ENCODE measurements at places on chromosomes 6 and 20.

DNA sequence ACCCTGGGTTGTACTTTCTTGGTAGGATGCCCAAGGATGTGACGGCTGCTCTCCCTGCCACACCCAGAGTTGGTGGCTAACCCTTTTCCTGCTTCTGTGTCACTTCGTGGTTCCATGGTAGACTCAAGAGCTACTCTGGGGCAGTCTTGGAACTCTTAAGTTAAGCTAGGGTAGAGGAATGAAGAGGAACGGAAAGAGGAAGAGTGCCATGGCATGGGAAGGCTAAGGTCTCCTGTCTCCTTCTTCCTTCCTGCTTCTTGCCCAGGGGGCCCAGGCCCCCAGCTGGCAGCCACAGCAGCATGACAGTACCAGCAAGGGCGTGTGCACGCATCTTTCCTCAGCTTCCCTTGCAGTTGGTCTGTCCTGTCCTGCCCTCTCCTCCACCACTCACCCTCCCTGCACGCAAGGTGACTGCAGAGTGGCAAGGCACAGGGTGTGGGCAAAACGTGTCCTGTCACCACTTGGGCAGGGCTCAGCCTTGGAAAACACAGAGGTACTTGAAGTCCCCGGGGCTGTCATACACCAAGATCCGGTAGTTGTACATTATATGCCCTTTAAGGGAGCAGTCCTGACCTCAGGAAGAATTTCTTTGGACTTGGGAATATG is 39.8 kb upstream of the TGM3 start:
- no peak for DNase-seq

- no peak for DNase-seq
Observed at GRCh38 chr20:1927217-1927616, 32.0 kb downstream of the SIRPA start.

GRCh38 chr6:72689107-72689954 is 67.5 kb downstream of the KCNQ5 start:
- peak; percentile 33 for DNase-seq

DNA sequence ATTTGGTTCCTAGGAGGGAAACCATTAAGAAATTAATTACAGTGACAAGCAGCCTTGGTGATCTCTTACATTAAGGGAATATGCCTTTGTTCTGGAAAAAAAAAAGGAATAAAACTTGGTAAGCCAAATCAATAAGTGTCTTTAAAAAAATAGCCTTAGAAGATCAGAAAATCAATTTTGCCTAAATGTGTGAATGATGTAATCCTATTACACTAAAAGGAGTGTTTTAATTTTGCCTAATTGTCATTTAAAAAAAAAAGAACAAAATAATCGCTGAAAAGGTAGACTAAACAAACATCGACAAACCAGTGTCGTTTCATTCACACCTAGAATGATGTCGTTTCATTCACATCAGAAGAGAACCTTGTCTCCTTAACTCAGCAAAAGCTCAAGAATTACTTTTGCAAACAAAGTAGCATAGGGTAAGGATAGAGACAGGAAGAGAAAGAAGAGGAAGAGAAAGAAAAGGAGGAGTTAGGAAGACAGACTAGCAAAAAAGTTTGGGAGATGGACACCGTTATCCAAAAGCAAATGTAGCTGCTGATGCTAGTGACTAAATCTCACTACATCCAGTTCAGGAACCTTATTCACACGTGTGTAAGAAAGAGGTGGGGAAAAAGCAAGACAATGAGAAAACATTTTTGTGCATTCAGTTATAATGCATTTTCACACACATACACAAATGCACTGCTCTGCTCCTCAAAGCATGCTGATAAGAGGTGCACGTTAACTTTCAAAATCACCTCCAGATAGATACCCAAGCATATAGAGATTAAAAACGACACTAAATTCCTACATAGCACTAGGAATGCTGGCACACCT is 60.6 kb downstream of the HIVEP2 start:
- no peak for DNase-seq

DNA sequence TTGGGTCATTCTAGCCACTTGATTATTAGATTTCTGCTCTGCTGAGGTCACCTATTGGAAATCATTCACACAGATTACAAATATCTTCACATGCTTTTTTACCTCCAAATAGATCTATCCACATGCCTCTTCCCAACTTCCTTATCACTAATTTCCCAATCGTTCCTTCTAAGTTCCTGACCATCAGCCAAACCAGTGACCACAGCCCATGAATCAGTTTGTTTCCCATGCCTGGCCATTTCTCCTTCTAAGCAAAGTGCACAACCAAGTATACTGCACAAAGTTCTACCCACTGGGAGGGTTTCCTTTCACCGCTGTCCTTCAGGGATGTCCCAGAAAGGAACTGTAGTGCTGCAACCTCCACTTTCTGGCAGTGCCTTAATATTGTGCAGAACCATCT is 140.5 kb upstream of the SYNDIG1 start:
- DNase-seq: no peak

All from A673 (cell line).